Stimulated activated CD4-positive, alpha-beta T cell treated with anti-CD3 and anti-CD28 coated beads, TNF-alpha, amount 100 ng/mL, for 48 hours (primary cell): ENCODE measurements at places on chromosomes 12 and 14.
A peak's percentile ranks its signal among the peaks of the same experiment; 100 is the strongest.

DNA sequence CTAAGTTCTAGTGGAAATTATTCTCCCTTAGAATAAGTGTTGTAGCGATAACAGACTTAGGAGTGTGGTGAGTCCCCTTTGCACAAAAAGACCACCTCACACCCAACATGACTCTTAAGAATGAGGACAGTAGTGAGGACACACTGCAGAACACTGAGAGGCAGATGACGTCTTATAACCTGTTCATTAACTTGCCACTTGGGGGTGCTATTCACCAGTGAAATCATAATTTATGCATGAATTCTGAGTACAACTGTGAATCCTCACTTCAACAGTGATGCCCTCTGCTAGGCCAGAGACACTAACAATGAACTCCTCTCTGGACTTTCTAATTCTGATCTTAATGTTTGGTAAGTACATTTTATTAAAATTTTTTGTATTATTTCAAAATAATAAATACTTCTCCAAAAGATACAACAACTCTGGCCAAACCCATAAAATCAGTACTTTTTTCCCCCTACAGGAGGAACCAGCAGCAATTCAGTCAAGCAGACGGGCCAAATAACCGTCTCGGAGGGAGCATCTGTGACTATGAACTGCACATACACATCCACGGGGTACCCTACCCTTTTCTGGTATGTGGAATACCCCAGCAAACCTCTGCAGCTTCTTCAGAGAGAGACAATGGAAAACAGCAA, 274.7 kb downstream of the DAD1 start:
- no peak for DNase-seq

DNA sequence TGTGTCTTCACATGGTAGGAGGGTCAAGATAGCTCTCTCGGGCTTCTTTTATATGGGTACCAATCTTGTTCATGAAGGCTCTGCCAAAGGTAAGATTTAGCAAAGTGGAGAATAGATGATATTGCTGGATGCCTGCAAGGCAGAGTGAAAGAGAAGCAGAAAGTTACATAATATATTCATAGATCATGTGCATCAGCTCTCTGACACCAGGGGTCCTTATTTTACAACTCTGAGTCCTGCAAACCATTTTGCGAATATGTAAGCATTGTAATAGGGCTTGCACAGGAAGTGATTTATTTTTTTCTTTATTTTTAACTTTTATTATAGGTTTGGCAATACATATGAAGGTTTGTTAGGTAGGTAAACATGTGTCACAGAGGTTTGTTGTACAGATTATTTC, 31.8 kb downstream of the CRADD start:
- no peak for DNase-seq

GRCh38 chr12:77072833-77073495, 7.6 kb upstream of the E2F7 start:
- no peak for DNase-seq

DNA sequence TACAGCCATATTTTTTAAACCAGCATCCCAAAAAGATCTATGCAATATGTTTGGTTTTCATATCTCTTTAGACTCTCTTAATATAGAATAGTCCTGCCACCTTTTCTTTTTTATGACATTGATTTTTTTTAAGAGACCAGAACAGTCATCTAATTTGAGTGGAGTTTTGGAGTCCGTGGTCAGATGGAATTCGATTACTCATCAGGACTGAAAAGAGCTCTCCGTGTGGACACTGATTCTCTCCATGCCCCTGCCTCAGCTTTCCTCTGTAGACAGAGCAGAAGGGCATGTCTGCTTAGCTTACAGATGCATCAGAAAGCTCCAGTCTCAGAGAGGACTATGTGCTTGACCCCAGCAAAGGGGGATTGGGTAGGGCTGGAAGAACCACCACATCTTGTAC, 27.8 kb downstream of the SMCO2 start:
- DNase-seq: no peak

DNA sequence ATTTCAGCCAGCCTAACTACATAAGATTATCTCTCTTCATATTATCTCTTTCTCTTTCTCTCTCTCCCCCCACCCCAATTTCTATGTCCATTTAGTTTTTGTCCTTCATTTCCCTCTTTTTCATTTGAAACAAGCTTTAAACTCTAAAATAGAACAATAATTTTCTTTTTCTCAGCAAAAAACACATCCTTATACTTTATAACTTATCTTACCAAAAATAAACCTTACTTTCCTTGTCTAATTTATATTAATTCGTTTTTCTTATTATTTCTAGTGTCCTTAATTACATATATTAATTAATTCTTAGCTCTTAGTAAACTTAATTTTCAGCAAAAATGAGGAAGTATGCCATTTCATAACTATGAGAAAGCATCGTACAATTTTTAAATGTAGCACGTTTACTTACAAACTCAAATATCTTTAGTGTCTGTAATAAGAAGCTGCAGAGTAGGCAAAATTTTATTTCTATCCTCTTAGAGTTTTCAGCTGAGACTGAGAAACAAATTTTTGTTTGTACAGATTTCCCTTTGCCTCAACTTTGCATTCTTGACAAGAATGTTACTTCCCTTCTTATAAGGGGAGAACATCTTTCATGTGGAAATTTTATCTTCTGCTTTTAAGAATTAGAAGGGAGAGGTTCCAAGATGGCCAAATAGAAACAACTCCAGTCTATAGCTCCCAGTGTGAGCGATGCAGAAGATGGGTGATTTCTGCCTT, 65.1 kb upstream of the ST8SIA1 start:
- no peak for DNase-seq

DNA sequence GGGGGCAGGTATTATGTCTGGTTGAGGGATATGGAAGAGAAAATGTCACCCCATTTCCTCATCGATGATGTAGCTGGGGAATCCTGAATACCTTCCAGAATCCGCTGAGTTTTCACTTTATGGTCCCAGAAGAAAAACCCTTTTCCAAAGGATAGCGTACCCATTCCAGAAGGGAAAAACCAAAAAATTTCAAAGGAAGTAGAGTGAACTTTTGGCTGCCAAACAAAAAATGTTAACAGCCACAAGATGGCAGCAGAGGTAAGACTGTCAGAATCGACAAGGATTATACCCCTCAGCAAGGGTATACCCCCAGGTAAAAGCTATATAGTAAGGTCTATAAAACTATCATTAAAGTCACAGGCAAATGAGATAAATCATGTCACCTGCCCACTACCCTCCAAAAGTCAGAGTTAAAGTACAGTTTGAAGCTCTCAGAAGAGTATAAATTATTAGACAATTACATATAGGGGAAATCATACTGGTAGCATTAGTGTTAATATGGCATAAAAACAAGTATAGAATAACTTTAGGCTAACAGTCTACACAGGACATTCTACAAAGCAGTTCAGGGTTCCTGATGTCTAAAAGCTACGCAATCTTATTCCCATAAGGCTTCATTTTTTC, 18.0 kb downstream of the ACIN1 start:
- DNase-seq: no peak

DNA sequence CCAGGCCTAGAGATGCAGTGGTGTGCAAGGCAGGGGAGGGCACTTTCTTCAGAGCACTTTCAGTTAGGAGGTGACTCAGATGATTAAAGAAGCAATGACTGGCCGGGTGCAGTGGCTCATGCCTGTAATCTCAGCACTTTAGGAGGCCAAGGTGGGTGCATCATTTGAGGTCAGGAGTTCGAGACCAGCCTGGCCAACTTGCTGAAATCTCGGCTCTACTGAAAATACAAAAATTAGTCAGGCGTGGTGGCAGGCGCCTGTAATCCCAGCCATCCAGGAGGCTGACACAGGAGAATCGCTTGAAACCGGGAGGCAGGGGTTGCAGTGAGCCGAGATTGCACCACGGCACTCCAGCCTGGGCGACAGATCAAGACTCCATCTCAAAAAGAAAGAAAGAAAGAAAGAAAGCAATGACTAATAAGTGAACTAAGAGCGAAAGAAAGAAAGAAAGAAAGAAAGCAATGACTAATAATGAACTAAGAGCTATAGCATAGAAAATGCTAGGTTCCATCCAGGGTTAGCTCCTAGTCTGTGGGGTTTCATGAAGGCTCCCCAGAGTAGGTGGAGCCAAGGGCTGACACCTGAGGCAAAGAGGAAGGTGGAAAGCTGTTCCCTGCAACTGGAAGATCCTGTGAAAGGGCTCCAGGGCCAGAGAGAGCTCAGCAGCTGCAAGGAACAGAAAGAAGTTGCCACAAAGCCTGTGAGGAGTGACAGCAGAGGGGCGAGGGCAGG, 334.5 kb downstream of the CACNA1C start:
- DNase-seq: peak; percentile 13
